T-cell (primary cell): ENCODE measurements at places on chromosomes 2 and 18. TPM values are rescaled to one million over a fixed set of nuclear protein-coding genes. Genes with fewer than 3 reads are reported as not detected.

DNA sequence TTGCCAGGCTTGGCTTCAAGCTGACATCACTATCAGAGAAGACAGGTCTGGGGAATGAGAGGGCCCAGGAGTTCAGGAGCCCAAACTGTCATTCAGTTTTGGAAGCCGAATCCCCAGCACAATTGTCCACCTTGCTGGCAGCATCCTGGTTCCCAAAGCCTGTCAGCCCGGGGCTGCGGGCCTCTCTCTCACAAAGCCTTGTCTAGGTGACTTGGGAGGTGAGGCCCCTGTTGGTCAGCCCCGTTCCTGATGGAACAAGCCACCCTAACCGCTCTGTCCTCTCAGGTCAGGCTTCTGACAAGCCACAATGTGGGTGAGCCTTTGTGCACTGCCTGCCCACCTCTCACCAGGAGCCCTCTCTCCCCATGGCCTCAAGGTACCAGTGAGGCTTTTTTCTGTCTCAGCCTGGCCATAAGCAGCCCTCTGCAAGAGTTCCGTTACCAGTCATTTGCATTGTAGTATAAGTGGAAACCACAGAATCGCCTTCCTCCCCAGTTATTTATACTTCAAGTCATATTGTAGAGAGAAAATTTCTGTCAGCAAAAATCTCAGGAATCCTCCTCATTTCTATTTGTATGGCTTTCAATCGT is 100.6 kb downstream of the MSH2 start:
- DNase-seq, result no peak

GRCh38 chr2:126272401-126272800 is 383.6 kb upstream of the GYPC start:
- no peak for DNase-seq

- DNase-seq, result no peak
Observed at GRCh38 chr2:159441182-159441581, 154.7 kb upstream of the WDSUB1 start.

- no peak for DNase-seq
Observed at GRCh38 chr2:173656086-173656485, 301.4 kb downstream of the CDCA7 start.

DNA sequence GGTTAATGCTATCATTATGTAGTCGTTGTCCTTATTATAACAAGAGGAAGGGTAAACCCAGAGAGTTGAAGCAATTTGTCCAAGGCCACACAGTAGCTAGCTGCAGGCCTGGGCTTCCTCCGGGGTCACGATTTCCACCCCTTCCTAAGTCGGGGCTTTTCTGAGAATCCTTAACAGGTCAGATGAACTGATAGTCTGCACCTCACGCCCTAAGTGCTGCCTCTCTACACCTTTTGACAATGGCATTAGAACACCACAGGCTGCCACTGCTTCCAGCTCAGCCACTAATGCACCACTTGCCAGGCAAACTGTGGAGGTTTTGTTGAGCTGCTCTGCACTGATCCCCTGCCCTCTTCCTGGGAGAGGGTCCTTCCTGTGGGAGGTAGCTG is 37.7 kb downstream of the FOSL2 start:
- no peak for DNase-seq

DNA sequence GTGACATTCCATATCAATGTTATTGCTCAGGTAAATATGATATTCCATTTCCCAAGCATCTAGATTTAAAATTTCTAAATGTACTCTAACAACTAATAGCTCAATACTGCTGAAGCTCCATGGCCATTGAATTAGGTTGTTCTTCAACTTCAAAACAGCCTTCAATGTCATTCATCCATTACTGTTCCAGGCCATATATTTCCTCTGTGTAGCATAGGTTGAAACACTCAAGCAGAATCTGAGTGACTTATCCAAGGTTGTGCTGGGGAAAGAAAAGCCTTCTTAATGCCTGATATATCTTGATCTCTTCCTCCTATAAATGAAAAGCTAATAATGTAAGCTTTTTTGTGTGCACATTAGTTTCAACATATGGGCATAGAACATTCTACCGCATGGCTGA is 142.1 kb upstream of the ARL4C start:
- no peak for DNase-seq

DNA sequence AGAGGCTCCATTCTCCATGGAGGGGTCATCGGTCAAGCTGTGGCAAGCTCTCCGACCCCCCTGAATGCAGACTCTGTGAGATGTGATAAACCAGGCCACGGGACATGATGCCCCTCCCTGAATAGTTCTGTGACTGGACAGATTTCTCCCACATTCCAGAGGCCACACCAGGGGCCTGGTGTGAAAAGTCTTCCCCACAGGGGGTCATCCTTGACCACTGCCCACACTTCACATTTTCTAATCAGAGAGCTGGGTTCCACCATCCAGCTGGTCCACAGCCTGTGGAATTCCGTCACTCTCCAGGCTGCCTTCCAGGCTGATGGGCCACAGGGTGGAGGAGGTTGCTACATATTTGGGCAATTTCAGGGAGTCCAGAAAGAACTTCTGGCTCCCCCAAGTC is 51.3 kb upstream of the CYRIA start:
- DNase-seq, result no peak

DNA sequence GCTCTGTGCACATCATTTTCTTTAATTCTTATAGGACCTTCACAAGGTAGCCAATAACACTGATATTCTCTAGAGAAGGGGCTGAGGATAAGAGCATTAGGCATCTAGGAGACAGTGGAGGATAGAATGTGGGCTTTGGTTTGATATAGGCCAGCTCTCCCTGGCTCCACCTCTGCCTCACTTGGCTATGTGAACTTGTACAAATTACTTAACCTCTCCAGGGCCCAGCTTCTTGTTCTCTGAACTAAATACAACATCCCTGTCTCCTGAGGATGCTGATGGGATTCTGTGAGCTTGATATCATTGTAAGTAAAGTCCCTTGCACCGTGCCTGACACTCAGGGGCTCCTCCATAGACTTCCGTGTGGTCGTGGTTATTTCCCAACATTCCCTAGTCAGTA is 87.3 kb downstream of the ACOXL start:
- DNase-seq, result no peak

DNA sequence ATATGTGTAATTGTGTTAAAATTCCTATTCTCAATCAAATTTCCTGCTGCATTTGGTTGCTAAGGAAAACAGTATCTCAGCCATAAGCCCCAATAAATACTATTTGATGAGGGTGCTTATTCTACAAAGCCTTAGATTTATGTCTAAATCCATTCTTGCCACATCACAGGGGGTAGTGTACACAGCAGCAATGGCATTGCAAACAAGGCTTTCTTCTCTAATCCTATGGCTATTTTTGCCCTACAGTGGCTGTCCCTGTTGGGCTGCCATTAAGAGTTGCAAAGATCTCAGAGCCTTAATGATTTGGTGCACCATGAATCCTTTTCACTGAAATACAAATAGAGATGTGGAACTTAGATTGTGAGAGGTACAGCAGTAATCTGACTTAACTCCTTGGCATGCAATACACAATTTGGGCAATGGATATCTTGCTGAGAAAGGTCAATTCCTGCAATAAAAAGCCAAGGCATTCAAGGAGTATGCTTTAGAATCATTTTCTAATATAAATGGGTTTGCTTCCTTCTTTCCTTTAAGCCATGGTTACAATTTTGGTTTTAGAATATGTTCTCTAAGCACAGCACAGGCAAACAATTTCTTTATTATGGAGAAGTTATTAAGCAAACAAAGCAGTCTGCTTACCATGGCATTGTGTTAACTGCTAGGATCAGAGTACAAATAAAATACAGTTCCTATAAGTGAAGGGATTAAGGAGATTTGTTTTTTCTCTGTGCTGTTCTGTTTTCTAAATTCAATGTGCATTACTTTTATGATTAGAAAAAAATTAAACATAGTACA is 69.8 kb upstream of the CD302 start:
- DNase-seq, result no peak

DNA sequence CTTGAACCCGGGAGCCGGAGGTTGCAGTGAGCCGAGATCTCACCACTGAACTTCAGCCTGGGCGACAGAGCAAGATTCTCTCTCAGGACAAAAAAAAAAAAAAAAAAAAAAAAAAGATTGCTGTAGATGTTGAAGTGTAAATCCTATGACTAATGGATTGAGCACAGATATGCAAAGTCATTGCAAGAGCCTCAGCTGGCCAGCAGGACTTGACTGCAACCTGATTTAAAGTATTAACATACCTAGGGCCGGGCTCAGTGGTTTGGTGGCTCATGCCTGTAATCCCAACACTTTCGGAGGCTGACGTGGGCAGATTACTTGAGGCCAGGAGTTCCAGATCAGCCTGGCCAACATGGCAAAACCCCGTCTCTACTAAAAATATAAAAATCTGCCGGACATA is 103.4 kb upstream of the MSH2 start:
- DNase-seq, result no peak

DNA sequence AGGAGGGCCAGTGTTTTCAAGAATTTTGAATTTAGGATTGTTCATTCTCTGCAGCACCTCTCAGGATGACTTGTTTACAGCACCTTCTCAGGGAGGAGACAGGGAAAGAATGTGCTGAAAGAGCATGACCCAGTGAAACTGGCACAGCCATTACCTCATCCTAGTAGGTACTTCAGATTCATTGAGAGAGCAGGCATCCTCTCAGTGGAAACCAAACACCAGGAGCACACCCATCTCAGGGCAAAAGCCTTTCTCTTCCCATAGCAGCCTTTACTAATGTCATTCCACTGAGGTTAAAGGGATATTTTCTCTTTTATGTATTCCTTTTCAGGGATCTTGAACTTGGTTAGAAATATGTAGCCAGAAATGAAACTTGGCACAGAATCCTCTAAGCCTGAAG is 2.6 kb downstream of the MAP2 start:
- DNase-seq, result no peak

- DNase-seq, result no peak
Observed at GRCh38 chr2:81068144-81068543, 763.6 kb upstream of the LRRTM1 start.

- no peak for DNase-seq
Observed at GRCh38 chr18:59885579-59886163, 14.1 kb upstream of the PMAIP1 start.

DNA sequence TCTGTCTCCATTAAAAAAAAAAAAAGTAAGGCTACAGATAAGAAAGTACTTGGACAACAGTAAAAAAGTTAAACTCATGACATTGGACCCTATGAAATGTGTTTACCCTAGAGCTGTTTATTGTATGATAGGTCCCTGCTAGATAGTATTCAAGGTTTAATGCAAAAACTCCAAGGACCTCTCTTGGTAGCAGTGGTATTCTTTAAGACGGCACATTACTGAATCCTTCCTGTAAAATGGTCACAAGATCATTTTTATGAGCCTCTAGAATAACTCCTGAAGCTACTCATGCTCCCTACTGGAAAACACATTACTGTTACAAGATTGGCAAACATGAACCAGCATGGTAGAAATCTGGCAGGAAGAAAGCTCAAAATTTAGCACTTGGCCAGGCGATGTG is 38.8 kb downstream of the GALM start:
- no peak for DNase-seq

DNA sequence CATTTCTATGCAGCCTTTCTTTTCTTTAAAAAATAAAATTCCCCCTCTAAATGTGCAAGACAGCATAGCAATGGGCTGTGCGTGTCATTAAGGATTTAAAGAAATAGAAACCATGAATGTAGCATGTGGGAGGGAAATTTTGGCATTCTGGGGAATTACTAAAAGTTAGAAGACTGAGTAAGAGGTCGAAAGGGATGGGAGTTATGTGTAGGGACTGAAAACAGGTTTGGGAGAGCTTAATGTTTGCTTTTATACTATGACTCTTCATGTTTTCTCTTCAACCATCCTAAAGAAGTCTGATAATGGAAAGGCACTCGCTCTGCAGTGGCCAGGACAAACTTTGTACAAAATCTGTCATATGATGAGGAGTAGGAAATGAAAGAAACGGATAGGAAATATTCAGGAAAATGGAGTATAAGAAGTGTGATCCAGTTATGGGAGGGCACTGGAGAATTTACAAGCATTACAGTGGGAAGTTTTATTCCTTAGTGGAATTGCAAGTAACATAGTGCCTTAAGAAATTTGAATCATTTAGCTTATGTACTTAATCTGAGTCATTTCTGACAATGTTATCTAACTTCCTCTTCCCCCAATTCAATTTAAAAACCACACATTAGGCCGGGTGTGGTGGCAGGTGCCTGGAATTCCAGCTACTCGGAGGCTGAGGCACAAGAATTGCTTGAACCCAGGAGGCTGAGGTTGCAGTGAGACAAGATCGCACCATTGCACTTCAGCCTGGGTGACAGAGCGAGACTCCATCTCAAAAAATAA is 20.6 kb downstream of the TMEM87B start:
- no peak for DNase-seq

GRCh38 chr2:240226672-240227537 is 86.4 kb upstream of the OTOS start:
- no peak for DNase-seq

DNA sequence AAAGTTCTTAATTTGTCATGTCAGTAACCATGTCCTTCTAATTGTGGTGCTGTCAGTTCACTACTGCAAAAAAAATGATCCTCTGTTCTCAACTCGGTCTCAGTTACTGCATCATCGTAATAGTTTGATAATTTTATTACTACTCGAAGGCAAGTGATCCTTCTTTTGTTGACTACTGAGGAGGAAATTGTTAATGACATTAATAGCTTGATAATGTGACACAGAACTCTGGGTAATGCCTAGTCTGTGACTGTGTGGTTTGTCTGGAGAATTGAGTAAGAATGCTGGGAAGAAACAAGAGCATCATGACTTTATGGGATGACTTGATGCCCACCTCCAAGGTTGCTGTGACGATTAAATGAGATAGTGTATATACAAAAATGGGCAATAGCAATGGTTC is 267.2 kb downstream of the LRRTM1 start:
- no peak for DNase-seq

DNA sequence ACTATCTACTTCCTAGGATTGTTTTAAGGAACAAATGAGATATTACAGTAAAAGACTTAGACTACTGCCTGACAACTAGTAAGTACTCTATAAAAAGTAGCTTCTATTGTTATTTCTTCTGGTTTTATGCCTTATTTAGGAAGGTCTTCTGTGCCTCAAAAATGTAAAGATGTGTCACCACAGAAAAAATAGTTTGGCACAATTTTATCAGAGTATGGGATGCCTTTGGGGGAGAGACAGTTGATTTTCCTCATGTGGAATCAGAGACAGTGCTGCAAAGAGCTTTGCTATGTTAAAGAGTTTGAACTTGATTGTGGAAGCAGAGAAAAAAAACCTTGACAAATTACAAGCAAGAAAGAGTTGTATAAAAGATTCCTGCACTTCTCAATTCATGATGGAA is 98.4 kb downstream of the EHBP1 start:
- DNase-seq, result no peak

DNA sequence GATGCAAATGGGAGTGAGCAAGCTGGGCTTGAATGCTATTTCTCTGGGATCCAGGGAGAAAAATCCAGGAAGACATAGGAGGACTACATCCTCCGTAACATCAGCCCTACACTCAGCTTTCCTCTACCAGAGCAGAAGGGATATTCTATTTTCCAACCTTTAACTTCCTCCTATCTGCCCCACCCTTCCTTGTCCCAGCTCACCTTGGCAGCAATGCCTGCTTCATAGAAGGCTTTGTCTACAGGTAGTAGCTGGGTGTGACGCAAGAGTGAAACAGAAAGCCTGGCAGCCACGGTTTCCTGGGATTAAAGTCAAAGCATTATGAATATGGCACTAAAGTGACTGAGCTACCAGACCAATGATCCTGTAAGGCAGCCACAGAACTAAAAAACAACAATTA is 3.9 kb downstream of the KRTCAP3 start:
- DNase-seq, result no peak

Gene HOXD13
- not detected for total RNA-seq

Gene ESPNL
- 0.10 TPM for total RNA-seq

Gene ICOS
- total RNA-seq, result 33.9 TPM

Gene SRD5A2
- not detected for total RNA-seq

Gene ZSWIM2
- not detected for total RNA-seq

Gene CYTIP
- 465 TPM for total RNA-seq
